ENCODE measurements at places on chromosomes 4 and X.

DNA sequence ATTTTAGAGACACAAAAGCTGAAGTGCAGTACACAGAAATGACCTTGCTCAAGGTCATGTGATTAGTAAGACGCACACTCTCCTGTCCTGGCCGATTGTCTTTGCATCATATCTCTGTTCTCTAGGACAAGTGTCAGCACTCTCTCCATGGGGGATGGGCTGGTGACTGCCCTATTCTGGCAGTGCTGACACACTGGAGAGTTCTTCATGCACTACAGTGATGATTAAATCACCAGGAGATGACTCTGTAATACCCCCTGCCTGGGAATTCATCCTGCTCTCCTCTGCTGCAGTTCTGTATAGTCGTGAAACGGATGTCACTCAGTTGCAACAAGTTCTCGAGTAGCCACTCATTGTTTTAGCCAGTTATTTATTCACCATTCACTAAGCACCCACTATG, 5.3 kb upstream of the SHISA3 start:
- DNase-seq = no peak

GRCh38 chr4:182425302-182425701, 182.1 kb downstream of the TENM3 start:
- no peak for DNase-seq

DNA sequence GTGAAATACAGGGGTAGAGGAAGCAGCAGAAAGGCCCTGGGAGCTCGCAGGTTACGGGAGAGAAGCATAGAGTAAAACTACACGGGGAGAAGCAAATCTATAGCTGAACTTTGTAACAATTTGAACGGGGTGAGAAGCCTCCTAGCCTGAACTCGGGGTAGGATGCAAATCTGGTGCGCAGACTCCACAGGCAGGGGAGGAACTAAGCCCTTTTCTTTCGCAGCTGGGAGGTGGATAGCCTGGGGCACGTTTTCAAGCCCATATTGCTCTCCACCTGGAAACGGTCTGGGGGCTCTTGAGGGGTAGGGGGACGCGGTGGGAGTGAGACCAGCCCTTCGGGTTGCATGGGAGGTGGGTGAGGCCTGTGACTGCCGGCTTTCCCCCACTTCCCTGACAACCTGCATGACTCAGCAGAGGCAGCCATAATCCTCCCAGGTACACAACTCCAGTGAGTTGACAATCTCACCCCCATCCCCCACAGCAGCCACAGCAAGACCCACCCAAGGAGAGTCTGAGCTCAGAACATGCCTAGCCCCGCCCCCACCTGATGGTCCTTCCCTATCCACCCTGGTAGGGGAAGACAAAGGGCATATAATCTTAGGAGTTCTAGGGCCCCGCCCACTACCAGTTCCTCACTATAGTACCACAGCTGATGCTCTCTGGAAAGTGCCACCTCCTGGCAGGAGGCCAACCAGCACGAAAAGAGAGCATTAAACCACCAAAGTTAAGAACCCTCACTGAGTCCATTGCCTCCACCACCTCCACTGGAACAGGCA, 29.9 kb downstream of the SOWAHB start:
- DNase-seq = no peak

- no peak for DNase-seq
Observed at GRCh38 chr4:112747036-112747435, 110.1 kb downstream of the LARP7 start.

DNA sequence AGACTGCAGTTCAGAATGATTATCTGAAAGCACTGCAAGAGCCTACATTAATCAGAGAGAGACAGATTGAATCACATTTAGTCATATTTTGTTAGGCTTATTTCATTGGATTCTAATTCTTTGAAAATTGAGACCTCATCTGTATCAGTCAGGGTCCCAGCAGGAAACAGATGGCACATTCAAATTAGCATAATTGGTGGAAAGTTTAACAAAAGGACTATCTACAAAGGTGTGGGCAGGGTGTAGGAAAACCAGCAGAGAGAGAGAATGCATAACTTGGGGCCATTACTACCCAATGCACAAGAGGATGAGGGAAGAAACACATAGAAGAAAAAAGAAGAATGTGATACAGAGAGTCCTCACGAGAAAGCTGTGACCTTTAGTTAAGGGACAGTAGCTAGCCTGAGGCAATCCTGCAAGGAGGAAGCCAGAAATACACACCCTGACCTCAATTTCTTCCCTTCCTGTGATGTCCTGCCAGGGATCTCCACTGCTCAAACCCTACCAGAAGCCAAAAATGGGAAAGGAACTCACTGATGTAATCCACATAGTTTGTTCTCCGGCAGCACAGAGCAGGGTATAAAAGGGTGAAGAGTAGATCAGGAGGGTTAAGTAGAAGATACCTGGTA, 17.7 kb upstream of the XKRX start:
- DNase-seq = no peak

GRCh38 chrX:42398967-42399631, 378.9 kb downstream of the PPP1R2C start:
- DNase-seq = no peak

- DNase-seq = no peak
Observed at GRCh38 chr4:72440386-72440785, 128.6 kb downstream of the ADAMTS3 start.

DNA sequence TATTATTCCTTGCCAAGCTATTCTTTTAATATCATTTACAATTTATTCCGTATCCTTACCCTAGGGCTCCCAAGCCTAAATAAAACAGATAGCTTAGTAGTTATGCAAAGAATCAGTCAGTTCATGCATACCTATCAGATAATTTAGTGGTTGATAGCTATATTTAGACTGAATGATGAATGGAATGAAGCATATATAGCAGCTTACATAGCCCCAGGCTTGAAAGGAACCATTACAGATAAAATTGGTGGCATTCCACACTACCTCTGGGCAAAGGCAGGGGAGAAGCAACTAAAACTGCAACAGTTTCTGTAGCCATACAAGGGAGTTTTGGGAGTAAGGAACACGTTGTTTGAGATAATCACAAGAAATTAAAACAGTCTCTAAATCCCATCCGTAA, 2.7 kb downstream of the ACE2 start:
- DNase-seq = no peak

DNA sequence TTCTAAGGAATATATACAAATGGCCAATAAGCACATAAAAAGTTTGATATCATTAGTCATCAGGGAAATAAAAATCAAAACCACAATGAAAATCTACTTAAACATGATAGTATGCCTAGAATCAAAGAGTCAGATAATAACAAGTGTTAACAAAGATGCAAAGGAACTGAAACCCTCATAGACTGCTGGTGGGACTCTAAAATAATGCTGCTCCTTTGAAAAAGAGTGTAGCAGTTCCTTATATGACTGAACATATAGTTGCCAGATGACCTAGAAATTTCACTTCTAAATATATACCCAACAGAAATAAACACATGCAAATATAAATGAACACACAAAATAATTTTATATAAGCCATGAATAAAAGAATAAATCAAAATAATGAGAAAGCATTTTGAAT, 205.1 kb upstream of the CTSO start:
- no peak for DNase-seq

GRCh38 chr4:53066155-53066554, 204.0 kb downstream of the RASL11B start:
- no peak for DNase-seq

DNA sequence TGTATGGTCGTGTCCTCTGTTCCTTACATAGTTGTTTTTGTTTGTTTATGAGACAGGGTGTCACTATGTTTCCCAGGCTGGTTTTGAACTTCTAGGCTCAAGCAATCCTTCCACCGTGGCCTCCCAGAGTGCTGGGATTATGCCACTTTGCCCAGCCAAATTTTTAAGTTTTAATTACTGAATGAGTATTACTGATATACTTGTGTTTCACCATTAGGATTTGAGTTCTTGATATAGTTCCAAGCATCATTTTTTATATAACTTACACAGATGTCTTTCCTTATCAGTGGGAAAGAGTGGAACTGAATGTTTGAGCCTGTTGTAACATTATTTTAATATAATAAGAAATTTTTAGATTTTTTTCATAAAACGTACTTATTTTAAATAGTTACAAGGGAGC, 20.4 kb downstream of the TMEM165 start:
- no peak for DNase-seq

DNA sequence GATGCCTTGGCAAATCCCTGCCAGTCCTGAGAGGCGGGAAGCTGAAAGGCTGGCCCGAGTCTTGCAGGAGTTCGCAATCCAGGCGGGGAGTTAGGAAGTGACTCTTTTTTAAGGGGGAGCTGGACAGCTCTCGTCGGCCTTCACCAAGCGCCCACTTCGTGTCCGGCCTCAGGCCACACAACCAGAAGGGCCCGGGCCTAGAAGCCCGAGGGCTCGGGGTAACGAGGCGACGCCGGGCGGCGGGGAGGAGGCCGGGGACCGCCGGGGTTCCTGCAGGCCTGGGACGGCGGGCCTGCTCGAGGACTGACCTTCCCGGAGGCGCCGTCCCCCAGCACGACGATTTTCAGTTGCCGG, 395 bp downstream of the RAB28 start:
- DNase-seq = no peak

GRCh38 chr4:69025191-69025998, 70.9 kb upstream of the UGT2B7 start:
- DNase-seq = no peak

GRCh38 chr4:186074189-186074588, 5.2 kb downstream of the TLR3 start:
- no peak for DNase-seq

DNA sequence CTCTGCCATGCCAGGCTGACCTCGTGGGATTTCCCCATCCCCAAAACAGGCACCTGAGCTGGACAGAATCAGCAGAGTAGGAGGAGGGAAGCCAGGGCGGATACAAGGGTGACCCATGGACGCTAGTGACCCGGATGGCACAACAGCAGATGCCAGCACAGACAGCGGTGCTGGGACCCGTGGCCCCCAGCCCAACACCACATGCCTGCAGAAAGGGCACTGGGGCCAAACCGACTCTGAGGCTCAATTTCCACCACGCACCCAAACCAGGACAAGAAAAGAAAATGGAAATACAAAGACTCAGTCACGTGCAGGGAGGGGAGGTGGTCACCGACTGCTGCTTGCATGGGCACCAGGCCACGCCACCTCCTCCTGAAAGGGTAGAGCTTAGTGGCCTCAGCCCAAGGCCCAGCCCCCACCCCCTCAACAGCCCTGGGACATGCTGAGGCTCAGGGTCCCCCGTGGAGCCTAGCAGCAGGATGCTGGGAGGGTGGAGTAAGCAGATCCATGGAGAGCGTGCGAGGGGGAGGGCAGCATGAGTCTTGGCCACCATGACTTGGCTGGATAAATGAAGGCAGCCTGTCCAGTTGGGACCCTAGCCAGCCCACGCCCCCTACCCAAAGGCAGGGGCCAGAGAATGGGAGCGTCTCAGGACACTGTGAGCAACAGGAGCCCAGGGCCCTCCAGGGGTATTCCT, 47.7 kb downstream of the C4orf50 start:
- no peak for DNase-seq

GRCh38 chr4:188168726-188169373, 29.6 kb downstream of the TRIML1 start:
- no peak for DNase-seq

GRCh38 chr4:150570862-150571261, 11.1 kb upstream of the MAB21L2 start:
- no peak for DNase-seq

DNA sequence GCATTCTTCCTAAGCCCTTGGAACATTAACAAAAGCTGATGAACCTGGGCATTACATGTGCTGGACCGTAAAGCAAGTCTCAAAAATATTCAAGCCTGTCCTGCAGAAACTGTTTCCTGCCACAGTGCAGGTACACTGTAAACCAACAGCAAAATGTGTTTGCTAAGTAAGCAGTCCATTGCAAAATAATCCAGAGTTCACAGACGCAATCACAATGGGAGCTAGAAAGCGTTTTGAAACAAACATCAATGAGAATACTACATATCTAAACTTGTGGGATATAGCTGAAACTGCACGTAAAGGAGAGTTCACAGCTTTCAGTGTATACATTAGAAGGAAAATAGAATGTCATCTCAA, 61.6 kb downstream of the RGS12 start:
- no peak for DNase-seq

DNA sequence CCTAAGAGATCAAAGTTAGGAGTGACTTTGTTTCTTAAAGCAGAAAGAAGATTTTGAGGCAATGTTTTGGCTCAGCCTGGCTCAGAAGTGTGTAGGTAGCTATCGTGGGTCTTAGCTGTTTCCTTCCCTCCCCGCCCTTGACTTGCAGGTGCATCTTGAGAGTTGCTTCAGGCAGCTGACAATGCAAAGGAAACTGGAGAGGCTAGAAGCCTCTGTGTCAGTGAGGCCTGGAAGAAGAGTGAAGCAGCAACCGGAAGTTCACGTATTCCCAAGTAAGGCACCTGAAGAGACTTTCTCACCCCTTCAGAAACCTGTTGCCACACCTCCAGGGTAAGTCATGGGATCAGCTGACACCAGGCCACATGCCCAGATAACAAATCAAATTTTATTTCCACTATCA, 10.6 kb upstream of the XKRX start:
- DNase-seq = no peak

DNA sequence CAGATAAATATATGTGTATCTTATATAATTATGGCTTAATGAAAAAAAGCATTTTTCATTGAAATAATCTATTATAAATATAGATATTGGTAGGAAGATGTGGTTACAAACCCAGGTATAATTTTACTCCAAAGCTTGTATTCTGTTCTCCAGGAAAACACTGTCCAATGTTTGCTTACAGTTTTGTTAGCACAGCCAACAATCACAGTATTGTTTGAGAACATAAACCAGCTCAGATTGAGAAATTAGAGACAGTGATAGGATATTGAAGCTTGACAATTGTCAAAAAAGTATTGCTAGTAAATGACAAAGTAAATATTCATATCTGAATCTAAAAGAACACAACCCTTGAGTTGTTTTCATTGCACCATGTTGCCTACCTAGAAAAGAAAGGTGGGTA, 228.8 kb downstream of the ADGRL3 start:
- no peak for DNase-seq

DNA sequence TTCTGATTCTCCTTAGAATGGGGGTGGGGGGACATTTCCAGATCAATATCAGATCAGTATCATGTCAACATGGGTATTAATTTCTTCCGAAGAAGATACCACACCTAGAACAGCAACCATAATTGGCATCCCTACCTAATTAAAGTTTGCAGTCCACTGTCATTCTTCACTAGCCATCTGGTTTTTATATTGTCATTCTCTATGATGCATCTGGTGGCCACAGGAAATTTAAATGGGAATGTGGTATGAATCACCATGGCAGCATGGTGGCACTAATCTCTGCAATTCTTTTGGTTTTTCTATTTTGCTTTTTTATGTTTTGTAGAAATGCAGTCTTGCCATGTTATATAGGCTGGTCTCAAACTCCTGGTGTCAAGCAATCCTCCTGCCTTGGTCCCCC, 16.6 kb upstream of the UBE2D3 start:
- DNase-seq = no peak

GRCh38 chrX:23896981-23897380, 10.8 kb downstream of the APOO start:
- no peak for DNase-seq

DNA sequence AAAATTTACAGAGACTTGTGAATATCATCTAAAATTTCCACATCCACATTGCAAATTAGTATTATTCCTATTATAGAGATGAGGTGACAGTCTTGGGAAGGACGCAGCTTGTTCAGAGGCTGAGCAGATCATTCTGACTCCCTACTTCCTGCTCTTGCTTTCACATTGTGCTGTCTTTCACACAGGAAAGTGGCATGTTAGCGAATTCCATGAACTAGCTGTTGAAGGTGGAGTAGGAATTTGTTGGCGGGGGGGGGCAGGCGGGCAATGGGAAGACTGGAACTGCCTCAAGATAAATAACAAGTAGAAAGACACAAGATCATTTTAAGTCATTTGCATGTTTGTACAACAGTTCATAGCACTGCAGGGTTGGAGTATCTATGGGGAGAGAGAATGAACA, 2.3 kb downstream of the PF4V1 start:
- no peak for DNase-seq

GRCh38 chr4:13816472-13816871, 188.9 kb upstream of the BOD1L1 start:
- DNase-seq = no peak

Data from stimulated activated CD8-positive, alpha-beta memory T cell treated with anti-CD3 and anti-CD28 coated beads, Interleukin-2, amount 100 ng/mL, for 48 hours (primary cell).